ENCODE measurements at places on chromosomes 6 and 20.

- no peak for DNase-seq
These were observed 136.4 kb upstream of the KCNG1 start for GRCh38 chr20:51159303-51159702.

- DNase-seq: no peak
These were observed 61.2 kb downstream of the C6orf52 start for GRCh38 chr6:10633216-10633615.

- no peak for DNase-seq
These were observed 163.9 kb downstream of the FAXC start for GRCh38 chr6:99185525-99185924.

- no peak for DNase-seq
These were observed 454.9 kb upstream of the JARID2 start for GRCh38 chr6:14790976-14791375.

GRCh38 chr6:89782222-89782621, 37.4 kb downstream of the MDN1 start:
- no peak for DNase-seq

DNA sequence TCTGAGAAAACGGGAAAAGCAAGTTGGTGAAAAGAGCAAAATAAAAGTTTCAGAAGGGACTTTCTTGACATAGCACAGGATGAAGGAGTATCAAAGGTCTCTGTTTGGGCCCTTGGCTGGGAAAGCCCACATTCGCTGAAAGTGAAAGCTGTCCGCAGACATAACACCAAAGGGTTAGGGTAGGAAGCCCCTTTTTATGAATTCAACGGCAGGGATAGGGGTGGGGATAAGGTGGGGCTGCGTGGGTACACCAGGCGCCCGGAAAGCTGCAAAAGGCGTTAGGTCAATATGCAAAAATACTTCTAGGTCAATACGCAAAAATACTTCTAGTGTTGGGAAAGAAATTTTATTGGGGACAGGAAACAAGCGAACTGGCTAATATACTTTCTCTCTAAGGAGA, 135.1 kb downstream of the OR2B2 start:
- DNase-seq: no peak

- no peak for DNase-seq
These were observed 26.4 kb downstream of the MAP3K4 start for GRCh38 chr6:161017766-161018564.

GRCh38 chr6:162580619-162581018, 146.9 kb downstream of the PRKN start:
- DNase-seq: no peak

DNA sequence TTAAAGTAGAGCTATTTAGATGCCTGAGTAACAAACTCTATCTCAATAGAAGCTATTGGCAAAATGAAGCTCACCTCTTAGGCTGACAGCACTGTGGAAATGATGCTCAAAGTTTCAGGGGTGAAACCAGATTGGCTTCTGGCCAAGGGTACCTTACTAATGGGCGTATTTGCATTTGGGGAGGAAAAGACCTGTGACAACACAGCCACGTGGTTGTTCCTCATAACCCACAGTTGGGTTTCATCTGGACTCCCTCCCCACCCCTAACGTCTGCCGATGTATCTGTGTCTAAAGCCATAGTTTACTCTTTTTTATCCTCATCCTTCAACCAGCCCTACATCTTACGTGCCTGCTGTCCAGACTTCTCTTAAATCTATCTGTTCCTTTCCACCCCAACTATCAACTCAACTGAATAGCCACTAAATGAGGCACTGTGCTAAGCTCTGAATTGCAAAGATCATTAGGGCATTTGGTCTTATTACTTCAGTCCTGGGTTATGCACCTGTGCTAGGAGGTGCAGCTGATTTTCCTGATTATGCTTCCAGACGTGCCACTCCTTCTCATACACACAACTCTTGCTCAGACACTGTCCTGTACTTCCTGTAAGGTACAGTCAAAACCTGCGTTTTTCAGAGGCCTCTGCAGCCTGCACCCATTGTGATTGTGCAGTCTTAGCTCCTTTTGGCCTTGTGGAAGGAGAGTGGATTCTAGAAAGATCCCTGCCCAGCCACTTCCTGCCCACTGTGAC, 80.6 kb upstream of the ARMC2 start:
- DNase-seq: no peak

- no peak for DNase-seq
These were observed 48.9 kb downstream of the KLHL31 start for GRCh38 chr6:53616450-53617357.

DNA sequence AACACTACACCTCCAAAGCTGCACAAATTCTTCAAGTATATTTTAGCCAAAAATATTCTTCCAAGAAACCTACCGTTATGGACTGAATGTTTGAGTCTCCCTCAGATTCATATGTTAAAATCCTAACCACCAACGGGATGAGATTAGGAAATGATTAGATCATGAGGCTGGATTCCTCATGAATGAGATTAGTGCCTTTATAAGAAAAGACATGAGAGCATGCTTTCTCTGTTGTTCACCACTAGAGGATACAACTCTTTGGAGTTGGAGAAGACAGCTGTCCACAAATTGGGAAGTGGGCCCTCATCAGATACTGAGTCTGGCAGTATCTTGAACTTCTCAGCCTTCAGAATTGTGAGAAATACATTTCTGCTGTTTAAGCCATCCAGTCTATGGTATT, 7.1 kb upstream of the SLC17A4 start:
- no peak for DNase-seq

DNA sequence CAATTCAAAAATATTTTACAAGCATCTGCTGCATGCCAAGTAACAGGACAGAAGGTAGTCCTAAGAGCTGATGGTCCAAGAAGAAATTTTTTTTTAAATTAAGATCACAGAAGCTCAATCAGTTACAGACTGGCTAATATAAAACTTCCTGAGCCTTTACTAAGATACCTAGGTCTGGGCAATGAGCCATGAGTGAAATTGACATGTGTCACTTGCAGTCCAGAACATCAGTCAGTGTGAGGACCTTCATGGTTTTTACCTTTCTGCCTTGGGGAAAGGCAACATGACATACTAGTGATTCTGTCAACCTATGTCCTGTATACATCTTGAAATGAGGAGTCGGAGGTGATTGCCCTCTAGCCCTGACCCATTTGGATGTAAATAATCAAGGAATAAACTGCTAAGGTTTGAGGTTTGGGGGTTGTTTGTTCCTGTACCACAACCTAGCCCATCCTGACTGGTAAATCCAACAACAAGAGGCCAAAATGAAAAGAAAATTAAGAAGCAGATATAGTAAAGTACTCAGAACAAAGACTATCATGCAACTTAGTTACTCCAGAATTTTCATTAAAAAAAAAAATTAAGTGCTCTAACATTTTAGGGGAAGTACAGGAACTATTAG, 70.0 kb downstream of the CNKSR3 start:
- no peak for DNase-seq

DNA sequence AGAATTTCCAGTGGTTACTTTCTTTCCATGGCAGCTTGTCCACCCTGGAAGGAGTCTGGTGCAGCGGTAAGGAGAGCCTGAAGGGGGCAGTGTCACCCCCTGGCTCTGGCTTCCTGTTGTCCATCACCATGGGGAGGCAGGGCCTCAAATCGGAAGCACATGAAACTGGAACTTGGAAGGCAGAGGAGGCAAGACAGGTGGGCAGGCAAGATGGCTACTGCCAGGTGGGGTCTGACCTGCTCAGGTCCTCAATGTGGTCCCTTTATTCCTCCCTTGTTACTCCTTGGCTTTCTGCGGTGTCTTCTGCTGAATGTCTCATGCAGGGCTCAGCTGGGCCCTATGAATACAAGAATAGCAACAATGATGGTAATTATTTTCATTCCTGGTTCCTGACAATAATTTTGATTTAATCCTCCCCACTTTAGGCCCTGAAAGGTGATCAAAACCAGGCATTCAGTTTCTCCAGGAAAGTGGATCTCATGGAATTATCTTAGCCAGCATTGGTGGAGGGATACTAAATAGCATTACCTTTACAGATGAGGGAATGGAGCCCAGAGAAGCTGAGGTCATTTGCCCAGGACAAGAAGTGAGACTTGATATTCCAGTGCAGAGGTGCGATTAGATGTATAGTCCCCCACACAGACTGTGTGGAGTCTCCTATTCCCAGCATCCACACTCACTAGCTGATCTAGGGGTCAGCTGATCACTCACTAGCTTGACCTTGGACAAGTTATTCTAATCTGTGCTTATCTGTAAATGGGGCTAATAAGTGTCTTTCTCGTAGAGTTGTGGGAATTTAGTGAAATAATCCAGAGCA, 17.6 kb upstream of the SNAI1 start:
- no peak for DNase-seq

- no peak for DNase-seq
These were observed 81.9 kb downstream of the FIG4 start for GRCh38 chr6:109772883-109773431.

DNA sequence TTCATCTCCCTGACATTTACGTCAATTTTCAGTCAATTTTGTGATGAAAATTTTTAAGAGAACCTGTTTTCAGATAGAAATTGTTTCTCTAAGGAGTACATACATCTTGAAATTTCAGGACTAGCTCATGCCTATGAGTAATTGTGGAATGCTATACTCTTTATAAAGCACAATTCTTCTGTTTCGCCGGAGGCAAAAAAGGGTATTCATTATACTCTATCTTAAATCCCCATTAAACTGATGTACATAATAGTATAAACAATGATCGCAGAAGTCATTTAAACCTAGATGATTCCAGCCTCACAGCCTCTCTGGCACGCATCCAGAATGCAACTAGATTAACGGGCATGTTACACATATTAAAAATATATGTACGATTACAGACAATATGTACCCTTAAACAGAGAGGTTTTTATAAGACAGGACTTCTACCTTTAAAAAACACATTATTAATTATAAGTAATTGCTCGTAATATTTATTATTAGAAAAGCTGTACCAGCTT, 62.6 kb downstream of the NRSN1 start:
- no peak for DNase-seq
